ENCODE measurements at places on chromosomes 6 and 20.
A peak's percentile ranks its signal among the peaks of the same experiment; 100 is the strongest.

DNA sequence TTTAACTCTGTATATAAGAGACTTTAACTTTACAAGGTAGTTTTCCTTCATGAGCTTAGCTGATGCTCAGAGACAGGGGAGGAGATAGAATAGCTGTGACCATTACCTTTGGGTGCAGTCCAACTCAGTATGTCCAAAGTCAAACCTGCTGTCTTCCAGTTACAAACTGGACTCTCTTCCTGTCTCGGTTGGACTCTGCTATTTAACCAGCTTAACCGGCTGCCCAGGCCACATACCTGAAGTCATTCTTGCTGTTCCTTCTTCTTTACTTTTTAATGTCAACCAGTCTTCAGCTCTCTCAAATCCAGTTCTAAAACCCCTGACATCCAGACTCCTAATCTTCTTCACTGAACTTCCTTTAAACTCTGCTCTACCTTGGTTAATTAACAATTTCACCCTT lies 138.3 kb upstream of the TSHZ2 start:
- no peaks in the 10 kb centered on the region for H3K4me1 ChIP-seq
- H3K27ac ChIP-seq = no peak overlapping the region
- H3K36me3 ChIP-seq = no peaks in the 10 kb centered on the region
- peaks cover 2% of the 10 kb centered on the region for H3K27me3 ChIP-seq

DNA sequence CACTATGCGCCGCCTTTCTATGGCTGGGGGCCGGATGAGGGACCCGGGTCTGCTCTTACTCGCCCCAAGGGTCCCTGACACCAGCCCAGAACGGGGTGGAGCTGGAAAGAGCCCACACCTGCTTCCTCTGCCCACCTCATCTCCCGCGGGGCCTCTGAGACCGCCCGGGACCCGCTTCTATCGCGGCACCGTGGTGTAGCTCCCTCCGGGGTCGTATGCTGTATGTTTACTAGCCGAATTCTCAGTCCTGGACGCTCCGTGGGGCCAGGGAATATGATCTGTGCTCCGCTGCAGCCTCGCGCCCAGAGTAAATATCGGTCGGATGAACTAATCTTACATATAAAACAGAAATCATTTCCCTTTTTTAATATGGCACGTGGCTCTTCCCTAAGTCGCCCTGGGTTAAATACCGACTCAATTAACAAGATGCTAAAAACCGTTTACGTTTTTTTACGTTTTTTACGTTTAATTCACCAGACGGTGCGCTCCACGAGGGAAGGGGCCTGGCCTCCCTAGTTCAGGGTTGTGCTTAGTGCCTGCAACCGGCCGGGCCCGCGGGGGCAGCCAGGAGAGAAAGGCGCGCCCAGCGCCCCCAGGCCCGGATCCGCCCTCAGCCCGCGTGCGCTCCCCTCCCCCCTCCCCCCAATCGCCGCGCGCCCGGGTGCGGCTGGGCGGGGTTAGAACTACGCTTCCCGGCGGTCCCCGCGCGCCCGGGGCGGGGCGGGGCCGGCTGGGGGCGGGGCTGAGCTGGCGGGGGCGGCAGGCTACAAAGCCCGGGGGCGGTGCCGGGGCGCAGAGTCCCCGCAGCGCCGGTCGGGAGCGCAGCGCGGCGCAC lies at the start of gene RBM38:
Gene RBM38, plus strand, starts transcription at position 793 of the 835 bp plus-strand sequence. CDS start 186 bp downstream, outside the sequence.
- H3K4me3 ChIP-seq = peak within 1 kb of the TSS; percentile 92
- peak within 1 kb of the TSS; percentile 96 for H3K27ac ChIP-seq
- H3K36me3 ChIP-seq = peaks cover 35% of the 10 kb centered on the region
- H3K27me3 ChIP-seq = no peaks in the 10 kb centered on the region
- peak; percentile 77 for DNase-seq

DNA sequence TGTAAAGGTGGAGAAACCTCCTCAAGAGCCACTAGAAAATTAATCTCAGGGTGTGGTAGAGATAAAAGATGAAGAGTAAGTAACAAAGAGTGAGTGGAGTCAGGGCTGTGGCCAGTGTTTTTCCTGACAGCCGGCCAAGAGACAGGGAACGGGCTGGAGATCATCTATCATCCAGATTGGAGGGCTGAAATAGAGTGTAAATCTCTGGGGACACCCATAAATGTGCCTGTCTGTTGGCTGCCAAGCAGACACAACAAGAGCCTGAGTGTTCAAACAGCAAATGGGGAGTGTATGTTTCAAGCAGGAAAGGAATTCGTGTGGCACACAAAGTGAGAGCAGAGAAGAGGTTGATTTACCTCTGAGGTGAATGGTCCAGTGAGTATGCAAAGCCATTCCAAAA lies 326.4 kb upstream of the KHDRBS2 start:
- peaks cover 2% of the 10 kb centered on the region for H3K4me1 ChIP-seq
- no peaks in the 10 kb centered on the region for H3K27me3 ChIP-seq
- no peak overlapping the region for H3K27ac ChIP-seq
- no peak overlapping the region for H3K4me3 ChIP-seq
- H3K36me3 ChIP-seq = no peaks in the 10 kb centered on the region

DNA sequence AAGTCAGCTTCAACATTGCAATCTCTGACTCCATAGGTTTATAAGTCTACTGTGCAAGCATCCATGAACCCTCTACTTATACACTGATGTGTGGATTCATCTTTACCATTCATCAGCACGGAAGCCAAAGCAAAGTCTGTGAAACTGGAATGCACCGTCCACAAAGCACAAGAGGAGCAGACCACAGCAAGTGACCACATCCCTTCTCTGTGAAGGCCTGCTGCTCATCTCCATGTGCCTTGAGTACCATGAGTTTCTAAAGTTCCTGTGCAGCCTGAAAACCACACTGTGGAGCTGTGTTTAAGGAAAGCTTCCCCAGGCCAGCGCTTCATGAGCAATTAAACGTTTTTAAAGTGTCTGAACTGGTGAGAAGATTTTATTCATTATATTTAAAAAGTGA lies 20.0 kb downstream of the GABRR1 start:
- no peak overlapping the region for H3K4me3 ChIP-seq
- DNase-seq = no peak
- no peaks in the 10 kb centered on the region for H3K4me1 ChIP-seq
- no peak overlapping the region for H3K27ac ChIP-seq
- H3K36me3 ChIP-seq = no peaks in the 10 kb centered on the region

GRCh38 chr6:148891405-148891783 lies 144.6 kb downstream of the UST start:
- H3K27ac ChIP-seq = no peak overlapping the region
- H3K4me1 ChIP-seq = peaks cover 7% of the 10 kb centered on the region
- no peaks in the 10 kb centered on the region for H3K27me3 ChIP-seq
- H3K36me3 ChIP-seq = peaks cover 37% of the 10 kb centered on the region
- H3K4me3 ChIP-seq = no peak overlapping the region
- DNase-seq = no peak

DNA sequence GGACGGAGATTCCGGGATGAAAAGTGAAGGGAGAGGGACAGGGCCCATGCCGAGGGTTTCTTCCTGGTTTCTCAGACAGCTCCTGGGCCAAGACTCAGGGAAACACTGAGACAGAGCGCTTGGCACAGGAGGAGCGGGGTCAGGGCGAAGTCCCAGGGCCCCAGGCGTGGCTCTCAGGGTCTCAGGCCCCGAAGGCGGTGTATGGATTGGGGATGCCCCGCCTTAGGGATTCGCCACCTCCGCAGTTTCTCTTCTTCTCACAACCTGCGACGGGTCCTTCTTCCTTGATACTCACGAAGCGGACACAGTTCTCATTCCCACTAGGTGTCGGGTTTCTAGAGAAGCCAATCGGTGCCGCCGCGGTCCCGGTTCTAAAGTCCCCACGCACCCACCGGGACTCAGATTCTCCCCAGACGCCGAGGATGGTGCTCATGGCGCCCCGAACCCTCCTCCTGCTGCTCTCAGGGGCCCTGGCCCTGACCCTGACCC lies 55.0 kb upstream of the HLA-A start:
- peaks cover 6% of the 10 kb centered on the region for H3K36me3 ChIP-seq
- peak overlapping the region; percentile 89 for H3K27ac ChIP-seq
- peaks cover 18% of the 10 kb centered on the region for H3K4me1 ChIP-seq
- H3K4me3 ChIP-seq = peak overlapping the region; percentile 84

- no peak for DNase-seq
- H3K27me3 ChIP-seq = no peaks in the 10 kb centered on the region
- H3K4me3 ChIP-seq = no peak overlapping the region
Observed at GRCh38 chr6:153167061-153167891, 36.2 kb upstream of the RGS17 start.

DNA sequence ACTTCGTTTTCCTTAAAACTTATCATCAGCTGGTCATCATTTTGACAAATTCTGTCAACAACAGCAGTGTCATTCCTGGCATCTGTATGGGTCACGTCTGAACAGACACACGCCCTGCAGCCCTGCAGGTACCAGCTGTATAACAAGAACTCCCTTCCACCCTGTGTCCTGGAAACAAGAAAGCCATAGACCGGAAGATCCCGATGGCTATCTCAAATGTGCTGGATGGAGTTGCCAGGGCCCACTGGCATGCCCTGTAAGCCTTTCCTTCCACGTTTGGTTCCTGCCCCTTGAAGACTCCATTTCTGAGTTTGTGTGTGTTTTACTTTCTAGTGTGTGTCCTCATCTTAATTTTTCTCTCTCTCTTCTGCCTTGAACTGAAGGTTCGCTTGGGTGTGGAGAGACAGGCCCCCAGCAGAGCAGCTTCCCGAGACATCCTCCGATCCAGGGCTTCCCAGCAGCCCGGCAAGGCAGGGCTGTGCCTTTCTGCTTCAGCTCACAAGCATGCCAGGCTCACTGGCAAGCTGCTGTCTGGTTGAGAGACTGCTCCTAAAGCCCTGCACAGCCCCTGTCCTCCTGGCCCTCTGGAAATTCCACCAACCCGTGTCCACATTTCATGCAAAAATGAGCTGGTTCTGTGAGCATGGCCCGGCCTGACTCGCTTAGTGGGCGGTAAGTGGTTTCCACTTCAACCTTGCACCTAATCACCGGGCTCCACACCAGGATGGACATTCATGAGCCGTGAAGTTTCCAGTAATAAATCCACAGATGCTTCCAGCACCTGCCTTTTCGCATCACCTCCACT lies 8.7 kb downstream of the GFRA4 start:
- H3K4me3 ChIP-seq = no peak overlapping the region
- DNase-seq = no peak
- H3K27me3 ChIP-seq = peaks cover 5% of the 10 kb centered on the region

- H3K4me1 ChIP-seq = peaks cover 48% of the 10 kb centered on the region
- H3K27me3 ChIP-seq = no peaks in the 10 kb centered on the region
- no peak for DNase-seq
- peaks cover 51% of the 10 kb centered on the region for H3K36me3 ChIP-seq
Observed at GRCh38 chr20:62387219-62387913, 463 bp downstream of the RPS21 start.

- no peak for DNase-seq
- H3K4me3 ChIP-seq = no peak overlapping the region
- no peak overlapping the region for H3K27ac ChIP-seq
- H3K36me3 ChIP-seq = no peaks in the 10 kb centered on the region
- no peaks in the 10 kb centered on the region for H3K27me3 ChIP-seq
- H3K4me1 ChIP-seq = peaks cover 20% of the 10 kb centered on the region
Observed at GRCh38 chr6:88492241-88492640, 326.1 kb upstream of the CNR1 start.

- peaks cover 10% of the 10 kb centered on the region for H3K27me3 ChIP-seq
- no peaks in the 10 kb centered on the region for H3K4me1 ChIP-seq
- H3K4me3 ChIP-seq = no peak overlapping the region
- no peak overlapping the region for H3K27ac ChIP-seq
Observed at GRCh38 chr6:79789896-79790295, 157.5 kb downstream of the ELOVL4 start.

- no peak for DNase-seq
- H3K4me3 ChIP-seq = no peak overlapping the region
- H3K27ac ChIP-seq = no peak overlapping the region
- H3K27me3 ChIP-seq = peaks cover 11% of the 10 kb centered on the region
- H3K36me3 ChIP-seq = peaks cover 2% of the 10 kb centered on the region
Observed at GRCh38 chr6:57224769-57225515, 2.8 kb upstream of the RAB23 start.

DNA sequence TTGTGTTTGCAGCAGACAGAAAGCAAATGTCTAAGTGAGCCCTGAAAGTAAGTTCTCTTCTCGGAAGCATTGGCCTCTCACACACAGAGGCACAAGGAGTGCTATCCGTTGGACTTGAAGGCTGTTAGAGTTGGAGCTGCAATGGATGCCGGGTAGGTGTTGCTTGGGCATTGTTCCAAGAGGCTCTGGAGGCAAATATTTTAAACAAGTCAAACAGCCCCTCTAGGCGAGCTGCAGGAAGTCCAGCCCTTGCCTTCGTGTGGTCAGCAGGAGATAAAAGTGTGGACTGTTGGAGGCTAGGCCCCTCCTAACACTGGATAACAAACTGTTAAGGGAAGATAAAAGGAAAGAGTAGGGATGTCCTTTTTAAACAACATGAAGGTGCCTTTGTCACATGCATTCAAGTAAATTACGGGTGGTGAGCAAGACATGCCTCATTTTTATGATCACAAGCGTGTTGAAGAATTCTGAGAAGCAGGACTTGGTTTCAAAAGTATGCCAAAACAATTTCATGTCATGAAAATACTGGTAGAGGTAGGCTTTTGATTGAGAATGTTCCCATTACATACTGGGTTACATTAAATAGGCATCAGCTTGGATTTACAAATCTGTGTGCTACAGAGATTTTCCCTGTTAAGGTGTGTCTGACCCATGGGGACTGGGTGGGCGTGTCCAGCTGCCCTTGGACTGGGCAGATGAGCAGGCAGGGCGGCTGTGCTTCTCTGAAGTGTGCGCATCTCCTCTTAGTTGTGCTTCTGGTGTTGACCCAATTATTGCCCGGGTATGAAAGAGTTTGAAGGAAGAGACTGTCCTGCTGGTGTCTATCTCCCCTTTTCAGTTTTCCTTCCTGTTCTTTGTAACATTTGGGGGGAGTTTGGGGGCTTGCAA lies 57.5 kb downstream of the RREB1 start:
- H3K27me3 ChIP-seq = no peaks in the 10 kb centered on the region
- no peak overlapping the region for H3K4me3 ChIP-seq
- DNase-seq = no peak

DNA sequence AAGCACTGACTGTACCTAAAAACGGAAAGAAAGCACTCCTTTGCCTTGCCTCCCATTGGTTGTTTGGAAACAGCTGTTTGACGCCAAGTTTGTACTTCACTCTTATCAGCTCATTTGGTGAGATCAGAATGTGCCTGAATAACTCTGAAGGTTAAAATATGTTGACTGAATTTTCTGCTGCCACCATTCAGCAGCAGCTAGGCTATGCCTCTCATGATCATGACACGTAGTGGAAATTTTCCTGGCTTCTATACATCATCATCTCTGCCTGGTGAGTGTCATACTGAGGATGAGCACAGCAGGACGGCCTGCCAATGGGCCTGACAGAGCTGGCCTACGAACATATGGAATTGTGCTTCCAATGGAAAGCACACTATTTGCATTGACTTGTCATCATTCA lies 704.9 kb upstream of the CITED2 start:
- H3K4me1 ChIP-seq = no peaks in the 10 kb centered on the region
- H3K27ac ChIP-seq = no peak overlapping the region
- H3K4me3 ChIP-seq = no peak overlapping the region
- peaks cover 2% of the 10 kb centered on the region for H3K27me3 ChIP-seq

DNA sequence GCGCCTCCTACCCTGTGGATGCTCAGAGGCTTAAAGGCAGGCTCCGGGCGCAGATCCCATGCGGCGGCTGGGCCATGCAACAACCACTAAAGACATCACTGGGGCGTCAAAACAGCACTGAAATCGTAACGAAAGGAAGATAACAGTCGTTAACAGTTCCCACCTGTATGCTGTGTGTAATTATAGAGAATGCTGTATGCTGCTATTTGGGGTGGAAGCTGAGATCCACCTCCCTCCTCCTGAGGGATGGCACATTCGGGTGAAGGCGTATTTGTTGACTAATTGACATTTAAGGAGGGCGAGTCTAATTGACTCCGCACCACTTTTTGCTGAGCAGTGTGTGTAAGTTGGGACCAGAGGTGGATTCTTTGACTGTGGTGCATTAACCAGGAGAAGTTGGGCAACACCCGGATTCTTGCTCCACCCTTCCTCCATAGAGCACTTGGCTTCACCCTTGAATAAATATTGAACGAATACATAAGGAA lies 687 bp downstream of the SLC35A1 start:
- peaks cover under 1% of the 10 kb centered on the region for H3K27me3 ChIP-seq
- peaks cover 12% of the 10 kb centered on the region for H3K4me1 ChIP-seq
- H3K36me3 ChIP-seq = peaks cover 11% of the 10 kb centered on the region
- no peak for DNase-seq

Data from activated B cell treated with CpG ODN at 0.5 μM for 24 hours (primary cell).